Tibial nerve (tissue), 4 donors: ENCODE measurements at places on chromosomes 1 and 21.

- no peaks in the 10 kb centered on the region for H3K4me1 ChIP-seq
- DNase-seq: no peak
- no peaks in the 10 kb centered on the region for H3K36me3 ChIP-seq
- no peak overlapping the region for H3K4me3 ChIP-seq
These were observed 39.5 kb downstream of the TRIM11 start for GRCh38 chr1:228366866-228367741.

GRCh38 chr1:218346391-218347204, 1.5 kb downstream of the TGFB2 start:
- H3K27ac ChIP-seq: peak overlapping the region; percentile 89
- no peaks in the 10 kb centered on the region for H3K4me1 ChIP-seq
- no peak for DNase-seq
- no peaks in the 10 kb centered on the region for H3K27me3 ChIP-seq

DNA sequence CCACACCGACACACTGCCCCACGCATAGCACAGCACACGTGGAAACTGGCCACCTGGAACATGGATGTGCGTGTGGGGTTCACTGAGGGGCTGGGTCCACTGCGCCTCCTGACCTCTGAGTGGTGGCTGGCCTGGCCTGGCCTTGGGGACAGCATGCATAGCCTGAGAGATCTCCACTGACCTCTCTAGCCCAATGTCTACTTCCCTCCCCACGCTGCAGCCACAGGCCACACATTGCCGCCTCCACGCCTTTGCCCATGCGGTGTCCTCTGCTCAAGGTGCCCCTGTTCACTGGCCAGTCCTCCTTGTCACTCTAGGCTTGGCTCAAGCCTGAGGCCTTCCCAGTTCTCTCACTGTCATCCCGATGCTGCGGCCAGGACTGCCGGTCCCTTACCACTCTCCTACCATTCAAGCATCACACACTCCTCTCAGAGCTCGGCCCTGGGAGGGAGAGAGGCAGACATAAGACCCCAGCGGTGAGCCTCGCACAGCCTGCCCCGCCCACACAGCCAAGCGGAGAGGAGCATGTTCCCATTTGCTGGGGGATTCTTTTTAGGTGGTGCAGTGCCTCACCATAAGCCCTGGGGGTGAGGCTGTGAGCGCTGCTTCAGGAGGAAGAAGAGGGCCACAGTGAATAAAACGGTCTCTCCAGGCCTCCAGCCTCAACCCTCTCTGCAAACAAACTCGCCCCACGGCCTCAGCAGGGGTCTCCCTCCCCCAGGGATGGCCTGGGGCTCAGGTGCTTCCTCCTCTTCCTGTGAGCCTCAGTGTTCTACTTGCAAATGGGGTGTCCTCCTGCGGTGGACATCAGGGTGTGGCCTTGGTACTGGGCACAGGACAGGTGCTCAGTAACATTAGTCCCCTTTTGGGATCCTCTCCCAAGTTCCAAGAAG, 80.8 kb downstream of the DMRTB1 start:
- H3K4me3 ChIP-seq: no peak overlapping the region
- no peaks in the 10 kb centered on the region for H3K36me3 ChIP-seq
- no peaks in the 10 kb centered on the region for H3K27me3 ChIP-seq
- DNase-seq: no peak
- no peaks in the 10 kb centered on the region for H3K4me1 ChIP-seq

DNA sequence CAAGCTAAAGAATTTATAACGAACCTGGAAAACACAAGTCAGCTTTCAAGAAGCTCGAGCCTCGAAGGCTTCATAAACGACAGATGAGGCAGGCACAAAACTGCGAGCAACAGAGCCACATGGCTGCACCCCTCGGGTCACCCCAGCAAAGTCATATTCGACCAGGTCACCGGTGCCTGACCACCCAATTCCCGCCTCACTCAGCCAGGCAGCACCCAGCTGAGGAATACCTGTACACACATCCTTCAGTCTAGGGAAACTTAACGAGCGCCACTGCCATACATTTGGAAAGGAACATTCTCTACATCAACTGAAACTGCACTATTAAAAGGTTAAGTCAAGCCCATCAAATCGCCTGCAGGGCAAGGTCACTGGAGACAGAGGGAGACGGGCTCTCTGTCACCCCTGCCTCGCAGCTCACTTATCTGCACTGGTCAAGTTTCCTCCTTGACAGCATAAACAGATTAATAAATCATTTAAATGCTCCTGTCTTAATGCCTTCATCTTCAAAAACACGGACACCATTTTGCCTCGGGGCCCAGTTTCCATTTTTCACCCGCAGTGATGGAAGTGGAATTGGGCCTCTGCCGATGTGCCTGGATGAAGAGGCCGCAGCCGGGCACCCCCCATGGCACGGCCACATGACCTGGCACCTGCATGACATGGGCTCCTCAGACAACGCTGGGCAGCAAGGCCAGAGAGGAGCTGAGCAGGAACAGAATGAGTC, 20.6 kb downstream of the NPHP4 start:
- no peak overlapping the region for H3K4me3 ChIP-seq
- H3K27ac ChIP-seq: no peak overlapping the region
- no peaks in the 10 kb centered on the region for H3K27me3 ChIP-seq
- no peaks in the 10 kb centered on the region for H3K4me1 ChIP-seq
- DNase-seq: no peak

DNA sequence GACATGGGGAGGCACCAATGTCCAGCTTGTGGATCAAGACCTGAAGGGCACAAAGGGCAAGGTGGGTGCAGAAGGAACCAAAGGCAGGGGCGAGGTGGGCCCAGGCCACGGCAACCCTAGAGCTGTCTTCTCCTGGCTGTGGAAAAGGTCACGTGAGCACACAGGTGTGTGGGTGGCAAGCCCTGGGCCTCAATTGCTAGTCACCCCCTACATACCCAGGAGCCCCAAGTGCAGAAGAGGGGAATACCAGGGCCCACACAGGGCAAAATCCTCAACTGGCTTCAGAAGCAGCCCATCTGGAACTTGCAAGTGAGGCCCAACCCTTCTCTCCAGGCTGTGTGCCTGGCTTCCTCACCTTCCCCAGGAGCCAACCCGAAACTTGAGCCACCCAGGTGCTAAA, 25.6 kb downstream of the ZBTB17 start:
- H3K27me3 ChIP-seq: no peaks in the 10 kb centered on the region
- DNase-seq: no peak
- peaks cover 54% of the 10 kb centered on the region for H3K4me1 ChIP-seq
- peak overlapping the region; percentile 49 for H3K27ac ChIP-seq

GRCh38 chr1:37599940-37600339, 4.2 kb upstream of the GNL2 start:
- no peak overlapping the region for H3K27ac ChIP-seq
- H3K4me3 ChIP-seq: no peak overlapping the region
- H3K27me3 ChIP-seq: no peaks in the 10 kb centered on the region
- H3K36me3 ChIP-seq: no peaks in the 10 kb centered on the region
- DNase-seq: no peak
- peaks cover 2% of the 10 kb centered on the region for H3K4me1 ChIP-seq

DNA sequence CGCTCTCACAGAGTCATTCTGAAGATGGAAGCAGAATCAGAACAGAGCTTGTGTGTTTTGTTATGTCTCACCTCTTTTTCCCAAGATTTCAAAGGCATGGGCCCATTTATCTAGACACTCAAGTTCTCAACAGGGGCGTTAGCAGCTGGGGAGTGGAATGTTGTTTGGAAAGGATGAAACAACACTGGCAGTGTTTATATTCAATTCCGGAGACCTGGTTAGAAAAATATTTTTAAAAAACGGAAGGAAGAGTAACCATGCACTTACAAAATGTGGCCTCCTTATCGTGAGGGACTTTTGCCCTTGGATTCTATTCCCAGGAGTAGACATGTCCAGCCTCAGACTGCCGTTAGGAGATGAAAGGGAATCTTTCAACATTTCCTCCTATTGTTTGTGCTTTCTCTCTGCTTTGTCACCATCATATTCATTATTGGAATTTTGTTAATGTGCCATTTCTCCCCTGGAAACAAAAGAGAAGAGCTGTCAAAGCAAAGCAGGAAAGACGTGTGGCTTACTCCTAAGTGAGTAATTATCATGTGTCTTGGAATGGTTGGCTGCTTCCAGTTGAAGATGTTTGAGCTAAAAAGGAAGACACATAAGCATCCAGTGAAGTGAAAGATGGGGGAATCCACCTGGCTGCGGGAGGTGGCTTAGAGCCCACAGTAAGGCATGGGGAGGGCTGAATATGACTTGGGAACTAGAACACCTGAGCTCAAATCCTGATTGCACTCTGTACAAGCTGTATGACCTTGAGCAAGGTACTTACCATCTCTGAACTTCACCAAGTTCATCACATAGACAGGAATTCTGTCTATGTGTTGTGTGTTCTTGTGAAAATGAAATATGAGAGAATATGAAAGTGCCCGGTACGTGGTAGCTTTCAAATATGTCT, 71.7 kb upstream of the JUN start:
- no peak overlapping the region for H3K27ac ChIP-seq
- no peaks in the 10 kb centered on the region for H3K36me3 ChIP-seq
- peaks cover 40% of the 10 kb centered on the region for H3K4me1 ChIP-seq
- H3K4me3 ChIP-seq: no peak overlapping the region
- no peaks in the 10 kb centered on the region for H3K27me3 ChIP-seq

DNA sequence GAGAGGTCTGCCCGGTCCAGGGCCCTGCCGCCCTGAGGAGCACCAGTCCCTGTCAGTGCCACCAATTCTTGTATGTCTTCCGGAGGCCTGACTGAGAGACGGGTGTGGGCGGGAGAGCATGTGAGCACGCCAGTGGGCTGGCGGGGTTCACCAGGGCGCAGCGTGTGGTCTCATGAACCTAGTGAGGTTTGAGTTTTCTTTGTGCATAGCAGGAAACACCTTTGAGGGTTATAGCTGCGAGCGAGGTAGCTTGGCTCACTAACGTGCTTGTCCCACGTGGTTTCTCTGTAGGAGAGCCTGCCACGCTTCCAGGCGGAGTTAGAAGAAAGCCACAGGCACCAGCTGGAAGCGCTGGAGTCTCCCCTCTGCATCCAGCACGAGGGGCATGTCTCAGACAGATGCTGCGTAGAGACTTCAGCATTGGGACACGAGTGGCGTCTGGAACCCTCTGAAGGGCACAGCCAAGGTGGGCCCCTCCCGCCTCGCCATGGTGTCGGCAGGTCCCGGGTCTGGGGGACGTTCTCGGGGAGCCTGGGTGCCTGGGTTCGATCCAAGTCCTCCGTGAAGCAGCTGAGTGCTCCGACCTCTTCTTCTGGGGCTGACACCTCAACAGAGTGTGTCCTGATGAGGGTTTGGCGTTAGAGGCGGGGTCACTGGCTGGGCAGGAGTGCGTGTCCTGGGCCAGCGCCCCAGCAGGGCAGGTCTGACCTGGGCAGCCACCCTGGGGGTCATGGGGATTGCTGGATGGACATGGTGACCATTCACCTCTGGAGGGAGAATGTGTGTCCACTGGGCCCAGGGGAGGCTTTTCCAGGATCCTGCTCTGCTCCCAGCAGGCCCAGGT, 31.4 kb downstream of the PCNT start:
- H3K4me3 ChIP-seq: no peak overlapping the region
- no peaks in the 10 kb centered on the region for H3K4me1 ChIP-seq
- H3K27ac ChIP-seq: no peak overlapping the region
- no peaks in the 10 kb centered on the region for H3K27me3 ChIP-seq
- peaks cover 98% of the 10 kb centered on the region for H3K36me3 ChIP-seq

- DNase-seq: no peak
- H3K27ac ChIP-seq: no peak overlapping the region
- H3K36me3 ChIP-seq: no peaks in the 10 kb centered on the region
- no peaks in the 10 kb centered on the region for H3K27me3 ChIP-seq
These were observed 93.3 kb downstream of the SPSB1 start for GRCh38 chr1:9385801-9386573.

- H3K27me3 ChIP-seq: no peaks in the 10 kb centered on the region
- H3K4me1 ChIP-seq: peaks cover 11% of the 10 kb centered on the region
- no peak overlapping the region for H3K27ac ChIP-seq
These were observed 224.3 kb upstream of the FGGY start for GRCh38 chr1:59072583-59072947.

DNA sequence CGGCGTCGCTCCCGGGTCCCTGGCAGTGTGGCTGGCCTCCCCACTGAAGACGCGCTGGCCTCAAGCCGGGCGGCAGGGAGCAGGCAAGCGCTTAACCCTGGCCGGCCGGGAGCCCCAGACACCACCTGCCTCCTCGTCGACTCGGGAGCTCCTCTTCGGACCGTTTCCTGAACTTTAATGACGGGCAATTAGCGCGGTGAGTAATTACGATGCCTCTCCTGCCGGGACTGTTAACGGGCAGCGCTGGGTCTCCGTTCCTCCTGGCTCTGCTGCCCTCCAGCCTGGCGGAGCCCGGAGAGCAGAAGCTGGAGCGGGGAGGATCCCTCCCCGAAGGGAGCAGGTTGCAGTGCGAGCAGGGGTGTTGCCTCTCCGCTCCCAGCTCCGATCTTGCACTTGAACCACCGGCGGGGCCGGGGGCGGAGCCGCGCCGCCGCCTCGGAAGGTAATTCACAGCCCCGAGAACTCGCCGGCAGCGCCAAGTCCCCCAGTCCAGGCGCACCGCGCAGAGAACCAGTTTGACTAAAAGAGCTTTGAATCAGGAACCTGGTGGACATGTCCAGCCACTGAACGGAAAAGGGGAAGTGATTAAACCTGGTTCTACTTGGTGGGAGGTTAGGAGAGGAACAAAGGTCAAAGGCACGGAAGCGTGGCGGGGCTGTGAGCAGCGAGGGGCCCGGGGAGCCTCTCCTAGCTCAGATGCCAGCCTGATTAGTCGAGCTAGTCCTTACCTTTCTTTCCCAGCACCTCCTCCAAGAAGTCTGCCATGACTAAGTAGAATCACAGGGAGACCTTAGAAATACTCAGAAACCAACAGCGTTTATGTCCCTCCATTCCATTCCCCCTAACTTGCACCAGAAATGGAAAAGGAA, 18.3 kb upstream of the PLEKHA6 start:
- H3K36me3 ChIP-seq: no peaks in the 10 kb centered on the region
- peaks cover 43% of the 10 kb centered on the region for H3K27me3 ChIP-seq
- peaks cover 10% of the 10 kb centered on the region for H3K4me1 ChIP-seq
